ENCODE measurements at places on chromosomes 6 and 20.

GRCh38 chr6:89874438-89874837 lies 19.8 kb upstream of the GJA10 start:
- DNase-seq: no peak

DNA sequence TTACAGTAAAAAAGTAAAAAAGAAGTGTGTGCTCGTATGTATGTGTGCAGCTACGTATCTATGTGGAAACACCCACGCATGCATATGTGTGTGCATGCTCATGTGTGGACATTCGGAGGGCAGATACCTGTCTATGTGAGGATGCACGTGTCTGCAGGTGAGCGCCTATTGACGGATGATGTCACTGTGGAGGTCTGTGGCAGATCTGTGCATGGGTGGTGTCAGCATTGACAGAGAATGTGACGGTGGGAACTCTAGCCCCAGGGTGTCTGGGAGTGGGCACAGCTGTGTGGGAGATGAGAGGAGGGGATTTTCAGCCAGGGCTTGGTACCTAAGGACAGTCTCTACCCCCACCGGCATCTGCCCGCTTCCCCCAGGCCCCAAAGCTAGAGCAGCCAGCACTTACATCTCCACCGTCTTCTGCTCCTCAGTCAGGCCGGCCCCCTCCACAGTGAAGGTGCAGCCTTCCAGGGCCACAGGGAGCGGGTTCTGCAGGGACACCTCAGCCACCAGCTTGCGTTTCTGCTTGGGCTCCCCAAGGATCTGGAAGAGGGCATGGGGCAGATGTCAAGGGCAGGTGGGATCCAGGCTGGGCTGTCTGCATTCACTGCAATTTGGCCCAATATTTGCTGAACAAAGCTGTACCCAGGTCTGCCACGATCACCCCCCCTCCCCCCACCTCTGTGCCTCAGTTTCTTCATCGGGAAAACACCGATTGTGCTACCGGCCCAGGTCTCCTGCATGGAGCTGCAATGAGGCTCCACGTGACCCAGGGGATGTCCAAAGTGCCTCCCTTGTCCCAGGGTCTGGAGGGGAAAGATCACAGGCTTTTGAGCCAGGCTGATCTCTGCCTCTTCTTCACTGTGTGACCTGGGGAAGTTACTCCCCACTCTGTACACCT lies 34.1 kb downstream of the TGM2 start:
- no peak for DNase-seq

DNA sequence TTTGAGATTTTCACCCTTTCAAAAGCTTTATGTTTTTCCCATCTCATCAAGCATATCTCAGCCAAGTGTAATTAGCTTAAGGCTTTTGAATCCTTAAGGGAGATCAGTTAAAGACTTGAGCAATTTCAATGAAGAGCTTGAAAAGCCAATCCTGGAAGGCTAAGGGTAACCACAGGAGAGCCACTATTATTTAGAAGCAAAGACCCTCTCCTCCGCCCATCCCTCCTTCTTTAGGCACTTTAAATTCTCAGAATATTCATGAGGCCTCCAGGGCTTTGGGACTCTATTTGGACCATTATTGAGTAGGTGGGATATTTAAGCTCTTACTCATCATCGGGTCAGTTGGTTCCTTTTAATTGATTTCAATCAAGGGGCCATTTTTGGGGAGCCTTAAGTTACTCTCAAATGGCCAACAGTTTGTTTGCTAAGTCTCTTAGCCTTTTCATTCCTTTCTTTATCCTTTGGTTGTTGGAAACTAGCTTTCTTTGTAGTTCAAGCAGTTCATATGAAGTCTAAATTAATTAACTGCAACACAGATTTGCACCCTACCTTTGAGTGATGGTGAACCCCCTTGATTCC lies 567.2 kb downstream of the KIF16B start:
- no peak for DNase-seq

DNA sequence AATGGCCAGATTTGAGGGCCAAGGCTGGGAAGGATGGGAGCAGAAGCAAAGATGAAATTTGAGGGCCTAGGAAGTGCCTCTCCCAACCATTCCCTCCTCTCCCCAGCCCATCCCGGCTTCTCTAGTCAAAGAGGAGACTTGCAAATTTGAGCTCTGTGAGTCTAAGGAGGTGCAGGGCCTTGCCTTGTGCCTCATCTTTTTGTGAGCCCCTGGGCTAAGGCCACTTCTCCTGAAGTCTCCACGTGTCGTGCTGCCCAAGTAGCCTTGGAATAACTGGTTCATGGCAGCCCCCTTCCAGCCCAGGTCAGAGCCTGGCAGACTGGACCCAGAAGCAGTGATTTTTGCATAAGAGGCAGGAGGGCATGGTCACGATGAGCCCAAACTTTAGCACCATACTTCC lies 6.7 kb downstream of the PTGIS start:
- no peak for DNase-seq

- no peak for DNase-seq
Observed at GRCh38 chr20:50724112-50724725, 7.2 kb upstream of the PARD6B start.

GRCh38 chr6:158584236-158584651 lies 24.4 kb downstream of the TMEM181 start:
- DNase-seq: no peak

DNA sequence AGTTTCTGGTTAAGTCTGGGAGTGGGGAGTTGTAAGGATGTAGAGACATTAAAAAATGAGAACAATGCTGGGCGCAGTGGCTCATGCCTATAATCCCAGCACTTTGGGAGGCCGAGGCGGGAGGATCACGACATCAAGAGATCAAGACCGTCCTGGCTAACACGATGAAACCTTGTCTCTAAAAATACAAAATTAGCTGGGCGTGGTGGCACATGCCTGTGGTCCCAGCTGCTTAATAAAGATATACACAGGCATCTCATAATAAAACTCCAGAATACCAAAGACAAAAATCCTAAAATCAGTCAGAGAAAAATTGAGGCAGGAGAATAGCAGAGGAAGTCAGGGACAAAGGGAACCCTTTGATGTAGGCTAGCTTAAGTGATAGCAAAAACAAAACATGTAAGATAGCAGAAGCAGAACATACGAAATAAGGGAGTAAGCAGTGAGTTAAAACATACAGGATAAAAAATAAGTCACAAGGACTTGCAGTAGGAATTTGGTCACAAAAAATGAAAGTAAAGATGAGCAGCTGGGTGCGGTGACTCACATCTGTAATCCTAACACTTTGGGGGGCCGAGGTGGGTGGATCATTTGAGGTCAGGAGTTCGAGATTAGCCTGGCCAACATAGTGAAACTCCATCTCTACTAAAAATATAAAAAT lies 23.6 kb downstream of the DDX43 start:
- no peak for DNase-seq

DNA sequence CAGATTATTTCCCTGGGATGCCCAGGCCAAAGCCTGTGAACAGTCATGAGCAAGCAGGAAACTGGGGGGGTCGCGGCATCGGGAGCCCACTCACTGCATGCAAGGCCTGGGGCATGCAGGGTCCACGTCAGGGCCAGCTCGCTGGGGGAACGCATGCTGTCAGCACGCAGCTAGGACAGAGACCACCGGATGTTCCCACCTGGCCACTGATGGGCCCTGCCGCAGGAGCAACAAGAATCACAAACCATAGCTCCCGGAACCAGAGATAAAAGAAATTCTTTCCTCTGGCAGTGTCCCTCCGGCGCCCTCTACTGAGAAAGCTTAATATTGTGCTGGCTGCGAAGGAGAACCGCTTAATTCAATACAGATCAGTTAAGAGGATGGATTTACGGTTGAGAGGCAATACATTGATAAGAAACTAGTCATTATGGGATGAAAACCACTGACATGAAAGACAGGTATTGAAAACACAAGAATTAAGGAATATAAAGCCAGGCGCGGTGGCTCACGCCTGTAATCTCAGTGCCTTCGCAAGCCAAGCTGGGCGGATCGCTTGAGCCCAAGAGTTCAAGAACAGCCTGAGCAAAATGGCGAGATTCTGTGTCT lies 32.6 kb downstream of the C6orf15 start:
- DNase-seq: peak; percentile 88

DNA sequence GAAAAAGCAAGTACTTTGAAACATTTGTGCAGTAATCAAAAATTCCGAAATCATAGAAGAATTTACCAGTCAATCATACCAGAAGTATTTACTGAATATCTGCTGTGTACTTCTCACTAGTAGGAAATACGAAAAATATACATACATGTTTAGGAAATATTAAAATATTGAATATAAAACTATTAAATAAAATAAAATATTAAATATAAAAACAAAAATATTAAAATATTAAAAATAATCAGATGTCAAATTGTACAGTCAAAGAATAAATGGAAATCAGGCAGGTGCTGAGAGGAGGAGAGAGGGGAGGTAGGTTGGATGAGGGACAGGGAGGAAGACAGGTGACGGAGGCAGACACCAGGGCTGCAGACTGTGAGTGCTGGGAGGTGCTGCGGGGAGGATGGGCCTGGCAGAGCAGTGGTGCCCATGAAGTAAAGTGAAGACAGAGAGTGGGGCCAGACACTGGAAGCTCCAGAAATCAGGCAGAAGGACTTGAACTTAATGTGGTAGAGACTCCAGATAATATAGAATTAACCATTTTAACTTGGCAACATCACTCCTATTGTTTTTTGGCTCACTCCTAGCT lies 55.9 kb downstream of the PRKN start:
- no peak for DNase-seq

GRCh38 chr6:152380351-152380767 lies 256.8 kb downstream of the SYNE1 start:
- peak; percentile 73 for DNase-seq

DNA sequence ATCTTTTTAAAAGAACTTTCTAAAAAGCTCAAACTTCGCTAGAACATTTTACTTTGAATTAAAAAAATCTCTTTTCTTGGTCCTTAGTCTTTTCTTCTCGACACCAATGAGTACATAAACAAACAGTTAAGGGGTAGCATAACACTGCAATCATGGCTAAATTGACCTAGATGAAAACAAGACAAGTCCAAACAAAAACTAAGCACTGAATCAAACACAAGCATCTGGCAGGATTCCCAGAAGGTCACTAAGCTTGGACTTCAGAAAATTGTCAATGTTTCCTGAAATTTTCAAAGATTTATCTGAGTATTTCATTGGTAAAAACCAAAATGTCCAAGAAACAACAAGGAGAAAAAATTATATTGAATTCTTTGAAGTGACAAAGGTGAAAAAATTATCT lies 5.0 kb downstream of the COL21A1 start:
- DNase-seq: no peak

DNA sequence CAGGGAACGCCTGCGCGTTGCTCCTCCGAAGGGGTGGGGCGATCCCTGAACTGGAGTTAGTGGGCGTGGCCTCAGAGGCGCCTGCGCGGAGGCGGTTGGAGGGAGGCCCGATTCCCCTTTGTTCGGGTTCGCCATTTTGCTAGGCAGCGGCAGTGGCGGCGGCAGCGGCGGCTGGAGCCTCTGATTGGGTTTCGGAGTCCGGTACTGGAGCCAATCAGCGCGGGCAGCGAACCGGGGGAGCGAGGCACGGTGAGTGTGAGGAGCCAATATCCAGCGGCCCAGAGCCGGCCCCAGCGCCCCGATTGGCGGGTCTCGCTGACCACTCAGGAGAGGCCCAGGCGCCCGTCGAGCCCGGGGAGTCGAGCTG lies at the start of gene NFYA:
NFYA (plus strand) TSS at position 139 of the 367 bp plus-strand sequence. CDS start 6,116 bp downstream, outside the sequence.
- peak; percentile 100 for DNase-seq

DNA sequence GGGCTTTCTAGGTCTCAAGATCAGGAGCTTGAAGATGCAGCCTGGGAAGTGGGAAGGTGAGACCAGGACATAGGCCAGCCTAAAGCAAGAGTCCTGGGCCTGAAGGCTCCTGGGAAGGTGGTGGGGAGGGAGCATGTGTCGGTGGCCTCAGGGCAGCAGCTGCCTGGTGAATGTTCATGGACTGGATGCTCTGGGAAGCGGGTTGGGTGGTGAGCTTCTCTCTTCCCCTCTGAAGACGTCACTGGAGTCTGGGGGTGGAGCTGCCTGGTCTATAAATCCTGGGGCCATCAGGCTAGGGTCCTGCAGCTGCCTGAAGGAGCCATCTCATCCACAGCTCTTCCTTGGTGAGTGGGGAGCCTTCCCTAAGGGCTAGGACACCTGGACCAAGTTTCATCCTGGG lies at the start of gene GNRH2:
GNRH2 (plus strand) TSS at position 301 of the 400 bp plus-strand sequence. CDS start 793 bp downstream, outside the sequence.
- no peak for DNase-seq

- peak; percentile 23 for DNase-seq
Observed at GRCh38 chr6:52539607-52540006, 37.3 kb downstream of the TRAM2 start.

DNA sequence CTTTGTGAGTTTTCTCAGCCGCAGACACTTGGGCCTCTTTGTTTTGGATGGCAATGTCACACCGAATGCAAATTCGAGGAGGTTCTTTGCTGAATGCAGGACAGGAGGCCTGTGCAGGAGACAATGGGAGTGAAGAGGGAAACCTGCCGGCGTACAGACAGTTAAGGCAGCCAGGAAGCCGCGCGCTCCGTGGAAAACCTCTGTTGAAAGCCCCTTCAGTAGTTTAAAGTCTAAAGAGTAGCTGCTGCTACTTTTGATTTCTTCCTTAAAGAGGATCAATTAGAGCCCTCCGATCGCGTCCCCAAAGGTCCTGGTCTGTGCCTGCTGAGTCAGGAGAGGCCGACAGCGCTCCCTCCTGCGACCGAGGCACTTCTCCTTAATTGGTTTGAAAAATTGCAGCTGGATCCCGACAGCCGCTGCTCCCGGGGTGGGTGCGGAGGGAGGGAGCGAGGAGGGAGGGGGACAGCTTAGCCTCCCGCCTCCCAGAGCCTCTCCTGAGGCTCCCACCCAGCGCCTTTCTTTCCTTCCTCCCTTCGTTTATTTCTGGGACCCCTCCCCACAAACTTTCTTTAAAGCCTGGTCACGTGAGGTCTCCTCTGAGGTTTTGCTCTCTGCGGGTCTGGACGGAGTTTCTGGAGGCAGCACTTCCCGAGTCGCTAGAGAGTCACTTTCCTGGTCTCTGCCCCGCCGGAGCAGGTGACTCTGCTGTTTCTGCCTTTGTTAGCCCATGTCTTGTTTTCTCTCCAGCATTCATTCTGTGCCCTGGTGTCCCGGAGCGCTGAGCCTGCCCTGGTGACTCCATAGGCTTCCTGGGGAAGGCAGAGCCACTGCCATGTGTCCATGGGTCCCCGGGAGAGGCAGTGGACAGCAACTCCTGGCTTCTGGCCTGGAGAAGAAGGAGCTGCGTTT lies 22.3 kb upstream of the RPP40 start:
- peak; percentile 75 for DNase-seq

GRCh38 chr6:43260791-43261190 lies 17.5 kb downstream of the TTBK1 start:
- DNase-seq: no peak

DNA sequence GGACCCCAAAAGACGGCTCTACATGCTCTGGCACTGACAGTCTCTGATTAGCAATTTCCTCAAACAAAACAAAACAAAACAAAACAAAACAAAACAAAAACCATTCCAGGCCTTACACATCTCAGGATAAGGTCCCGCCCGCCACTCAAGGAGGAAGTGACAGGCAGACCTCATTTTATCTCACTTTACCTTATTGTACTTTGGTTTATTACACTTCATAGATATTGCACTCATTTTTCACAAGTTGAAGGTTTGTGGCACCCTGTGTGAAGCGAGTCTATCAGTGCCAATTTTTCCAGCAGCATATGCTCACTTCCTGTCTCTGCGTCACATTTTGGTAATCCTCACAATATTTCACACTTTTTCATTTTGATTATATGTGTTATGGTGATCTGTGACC lies 15.2 kb downstream of the ZBP1 start:
- peak; percentile 68 for DNase-seq
